SK-N-SH (cell line): ENCODE measurements at places on chromosomes 2 and 18. TPM values are rescaled to one million over a fixed set of nuclear protein-coding genes. Genes with fewer than 3 reads are reported as not detected.

Gene ANKRD30B
- not detected in 2 replicates for polyA plus RNA-seq

- DNase-seq: no peak
Measured at GRCh38 chr18:25979369-25980040, 110.9 kb downstream of the SS18 start.

DNA sequence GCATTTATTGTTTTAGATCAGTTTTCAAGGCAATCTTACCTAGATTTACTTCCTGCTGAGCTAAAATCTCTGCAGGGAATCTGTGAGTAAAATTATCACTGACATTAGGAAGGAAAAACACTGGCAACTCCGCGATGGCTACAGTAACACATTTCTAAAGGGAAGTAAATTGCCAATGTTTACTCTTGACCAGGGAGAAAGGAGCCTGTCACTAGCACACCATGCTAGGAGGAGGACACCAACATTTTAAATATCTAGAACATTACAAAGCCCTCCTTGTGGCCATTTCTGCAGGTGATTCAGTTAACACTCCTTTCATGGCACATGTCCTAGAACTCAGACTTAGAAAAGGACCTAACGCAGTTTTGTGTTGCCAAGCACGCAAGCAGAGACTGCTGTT, 58.4 kb downstream of the TCF4 start:
- DNase-seq: no peak

DNA sequence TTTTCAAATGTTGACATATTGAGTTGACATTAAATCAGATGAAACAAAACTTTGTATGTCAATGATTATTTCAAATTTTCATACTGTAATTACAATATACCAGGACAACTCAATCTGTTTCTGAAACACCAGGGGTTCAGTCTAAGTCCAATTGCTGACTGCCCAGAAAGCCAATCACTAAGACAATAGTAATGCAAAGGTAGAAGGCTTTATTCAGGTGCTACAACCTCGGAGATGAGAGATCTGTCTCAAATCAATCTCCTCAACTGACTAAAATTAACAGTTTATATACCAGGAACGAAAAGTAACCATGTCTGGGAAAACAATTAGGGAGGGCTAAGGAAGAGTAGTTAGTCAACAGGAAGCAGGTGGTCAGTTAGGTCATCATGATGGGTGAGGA, 1400.4 kb downstream of the SUCLG1 start:
- no peak for DNase-seq

GRCh38 chr2:221571025-221571550, 1.0 kb downstream of the EPHA4 start:
- peak; percentile 16 for DNase-seq

Gene SLC1A4
- polyA plus RNA-seq: 4.4 and 4.7 TPM in 2 replicates

Gene SCN9A
- 5.9 and 7.8 TPM in 2 replicates for polyA plus RNA-seq

DNA sequence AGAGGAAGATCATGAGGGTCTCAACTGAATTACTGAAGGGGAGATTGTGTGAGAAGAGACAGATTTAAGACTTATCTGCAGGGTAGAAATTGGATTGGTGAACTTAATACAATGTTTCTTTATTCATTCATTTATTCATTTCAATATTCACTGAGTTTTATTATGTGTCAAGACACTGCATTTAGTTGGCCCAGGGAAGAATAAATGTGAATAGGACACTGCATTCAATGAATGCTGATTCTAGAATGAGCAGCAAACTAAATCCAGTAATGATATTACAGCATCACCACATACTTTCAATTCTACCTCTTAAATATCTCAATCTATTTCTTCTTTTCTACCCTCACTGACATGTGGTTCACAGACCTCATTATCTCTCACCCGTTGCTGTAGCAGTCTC, 149.0 kb upstream of the TACR1 start:
- no peak for DNase-seq

DNA sequence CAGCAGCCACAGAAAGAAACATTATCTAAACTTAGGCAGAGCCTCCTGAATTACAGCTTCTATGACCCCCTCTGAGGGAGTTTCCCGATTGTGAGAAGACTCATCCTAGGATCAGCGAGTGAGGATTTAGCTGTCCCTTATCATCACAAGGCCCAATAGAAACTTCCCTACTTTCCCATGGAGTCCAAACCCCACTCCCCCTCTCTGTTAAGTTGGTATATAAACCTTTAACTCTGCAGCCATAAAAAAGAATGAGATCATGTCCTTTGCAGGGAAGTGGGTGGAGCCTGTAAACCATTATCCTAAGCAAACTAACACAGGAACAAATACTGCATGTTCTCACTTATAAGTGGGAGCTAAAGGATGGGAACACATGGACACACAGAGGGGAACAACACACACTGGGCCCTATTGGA, 78.8 kb downstream of the MYL12B start:
- DNase-seq: no peak
